Pancreas (tissue), 10 donors: ENCODE measurements at places on chromosomes 5 and 9.

- no peak for DNase-seq
These were observed 353.7 kb downstream of the SLCO4C1 start for GRCh38 chr5:101942321-101942882.

- DNase-seq, result no peak
These were observed 189.4 kb downstream of the AUH start for GRCh38 chr9:91172329-91172728.

DNA sequence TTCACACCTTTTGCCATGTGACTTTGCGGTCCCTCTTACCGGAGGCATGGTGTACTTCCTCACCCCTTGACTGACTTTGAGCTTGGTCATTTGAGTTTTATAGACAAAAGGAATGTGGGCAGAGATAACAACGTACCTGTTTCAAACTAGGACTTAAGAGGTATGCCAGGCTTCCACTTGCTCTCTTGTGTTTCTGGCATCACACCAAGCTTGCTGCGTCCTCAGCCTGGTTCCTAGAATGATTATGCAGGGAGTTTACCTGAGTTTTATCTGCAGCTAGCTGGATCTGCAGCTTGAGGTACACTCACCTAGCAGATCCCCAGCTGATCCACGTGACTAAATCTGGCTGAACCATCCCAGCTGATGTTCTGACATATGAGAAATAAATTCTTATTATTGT is 66.2 kb downstream of the PLK2 start:
- no peak for DNase-seq

DNA sequence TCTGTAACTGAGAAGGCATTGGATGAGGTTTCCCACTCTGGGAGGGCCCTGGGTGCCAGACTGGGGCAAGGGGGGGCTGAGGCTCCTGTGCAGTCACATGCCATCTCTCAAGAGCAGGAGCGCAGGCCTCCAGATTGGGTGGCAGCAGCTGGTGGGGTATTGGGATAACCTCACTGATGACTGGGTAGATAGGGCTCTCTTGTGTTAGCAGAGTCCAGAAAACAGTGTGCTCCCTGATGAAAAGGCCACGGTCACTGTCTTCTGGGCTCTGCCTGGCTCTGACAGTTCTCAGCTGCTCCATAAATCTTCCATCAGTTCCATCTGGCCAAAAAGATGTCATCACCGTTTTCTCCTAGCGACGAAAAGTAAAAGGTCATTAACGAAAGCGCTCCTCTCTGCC is 21.8 kb upstream of the NKX2-5 start:
- no peak for DNase-seq

GRCh38 chr5:78912085-78912771 is 72.9 kb downstream of the ARSB start:
- no peak for DNase-seq
